ENCODE measurements at places on chromosomes 1 and 21.
A peak's percentile ranks its signal among the peaks of the same experiment; 100 is the strongest.

- no peak for DNase-seq
These were observed 31.9 kb downstream of the GDAP2 start for GRCh38 chr1:117897551-117897950.

GRCh38 chr1:229101011-229101871 is 169.7 kb upstream of the RAB4A start:
- DNase-seq = no peak

DNA sequence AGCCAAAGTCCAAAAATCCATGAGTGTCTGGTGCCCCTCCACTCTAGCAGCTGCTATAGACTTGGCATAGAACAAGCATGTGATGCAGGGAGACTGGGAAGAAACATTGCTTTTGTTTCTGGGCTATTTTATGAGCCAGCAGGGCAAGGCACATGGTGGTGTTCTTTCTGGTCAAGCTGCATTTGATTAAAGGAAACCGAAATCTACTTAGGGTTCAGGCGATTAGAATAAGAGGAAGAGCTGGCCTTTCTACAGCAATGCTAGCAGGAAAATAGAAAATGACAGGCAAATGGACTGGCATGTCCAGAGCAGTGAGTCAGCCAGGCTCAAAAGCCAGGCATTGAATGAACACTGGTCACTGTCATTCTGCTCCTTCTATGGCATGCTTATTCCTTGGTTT is 28.5 kb upstream of the ARHGAP29 start:
- DNase-seq = no peak

- DNase-seq = no peak
These were observed 31.8 kb downstream of the ABCG1 start for GRCh38 chr21:42250422-42251403.

GRCh38 chr1:222283147-222283768 is 264.6 kb downstream of the HHIPL2 start:
- DNase-seq = peak; percentile 19

- no peak for DNase-seq
These were observed 14.1 kb upstream of the WNT9A start for GRCh38 chr1:227961651-227962466.
